Right lobe of liver (tissue), 6 donors: ENCODE measurements at places on chromosomes 12 and 14. TPM values are rescaled to one million over a fixed set of nuclear protein-coding genes. Genes with fewer than 3 reads are reported as not detected.

The KRT75 gene
- total RNA-seq, result not detected

The NOXRED1 gene
- 0.28 TPM for total RNA-seq

The ACACB gene
- 195 TPM for total RNA-seq

The PSME1 gene
- 81.7 TPM for total RNA-seq

The SOX5 gene
- total RNA-seq, result 34.3 TPM

The CCDC177 gene
- total RNA-seq, result 0.07 TPM

The NANOG gene
- not detected for total RNA-seq

The BCL11B gene
- 0.12 TPM for total RNA-seq

The CSRP2 gene
- 33.1 TPM for total RNA-seq
